Tibial nerve (tissue), 4 donors: ENCODE measurements at places on chromosomes 1 and 21. TPM values are rescaled to one million over a fixed set of nuclear protein-coding genes. Genes with fewer than 3 reads are reported as not detected.

DNA sequence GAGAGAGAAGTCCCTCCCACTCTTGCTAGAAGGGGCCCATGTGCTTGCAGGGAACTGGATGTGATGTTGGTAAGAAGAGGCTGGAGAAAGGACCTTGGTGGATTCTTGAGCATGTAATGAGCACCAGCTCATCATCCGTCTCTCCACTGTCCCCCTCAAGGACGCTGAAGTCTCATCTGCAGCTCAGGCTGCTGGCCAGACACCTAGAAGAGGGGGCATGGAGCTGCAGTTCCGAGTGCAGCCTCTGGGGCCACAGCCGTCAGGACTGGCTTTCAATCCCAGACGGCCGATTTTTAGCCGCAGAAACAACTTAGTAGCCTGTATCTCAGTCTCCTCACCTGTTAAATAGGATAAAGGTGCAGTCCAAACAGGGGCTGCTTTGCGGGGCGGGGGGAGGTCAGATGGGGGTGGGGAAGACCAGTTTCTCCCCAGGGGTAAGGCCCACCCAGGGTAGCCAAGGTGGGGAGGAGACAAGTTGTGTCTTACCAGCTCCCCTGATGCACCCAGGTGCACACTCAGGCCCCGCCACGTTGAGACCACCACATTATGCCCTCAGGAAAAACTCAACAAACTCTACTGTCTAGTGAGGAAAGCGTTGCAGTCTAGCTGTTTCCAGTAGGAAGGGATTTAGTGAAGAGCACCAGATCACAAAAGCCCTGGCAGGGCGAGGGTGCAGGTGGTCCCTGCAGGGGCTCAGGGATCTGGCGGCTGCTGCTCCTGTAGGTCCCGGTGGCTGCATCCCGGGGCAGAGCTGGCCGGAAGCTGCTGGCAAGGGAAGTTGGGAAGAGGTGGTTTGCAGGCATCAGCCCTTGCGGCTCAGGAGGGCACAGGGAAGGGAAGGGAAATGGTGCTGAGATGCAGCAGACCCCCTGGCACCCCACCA lies 29.5 kb downstream of the LDLRAP1 start:
- no peak for DNase-seq

DNA sequence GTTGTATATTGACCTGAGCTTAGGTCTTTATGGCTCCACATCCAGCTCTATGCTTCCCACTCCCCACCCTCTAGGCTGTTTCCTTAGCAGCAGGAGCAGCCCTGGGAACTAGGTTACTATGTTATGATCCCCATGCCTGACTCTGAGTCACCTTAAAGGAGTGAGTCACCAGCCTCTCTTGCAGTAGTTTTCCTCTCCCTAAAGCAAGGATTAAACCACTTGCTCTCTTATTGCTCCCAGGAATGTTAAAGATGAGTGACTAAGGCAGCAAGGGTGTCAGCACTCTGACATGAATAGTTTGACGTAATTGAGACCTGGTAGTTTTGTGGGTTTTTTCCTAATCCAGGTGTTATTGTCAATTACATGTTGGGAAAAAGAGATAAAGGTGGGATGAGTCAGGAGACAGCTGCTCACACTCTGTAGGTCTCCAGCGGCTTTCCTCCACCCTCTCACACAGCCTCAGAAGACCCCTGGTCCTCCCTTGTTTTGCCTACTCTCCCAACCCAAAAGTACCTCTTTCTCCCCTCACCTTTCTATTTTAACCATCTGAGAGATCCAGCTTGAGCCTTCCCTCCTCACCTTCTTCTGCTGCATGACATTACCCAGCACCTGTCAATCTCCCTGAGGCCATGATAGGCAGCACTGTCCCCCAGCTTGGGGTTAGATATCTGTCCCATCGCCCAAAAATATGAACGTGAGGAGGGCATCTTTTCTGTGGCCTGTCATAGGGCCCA lies 369.1 kb upstream of the VAMP3 start:
- no peak for DNase-seq

DNA sequence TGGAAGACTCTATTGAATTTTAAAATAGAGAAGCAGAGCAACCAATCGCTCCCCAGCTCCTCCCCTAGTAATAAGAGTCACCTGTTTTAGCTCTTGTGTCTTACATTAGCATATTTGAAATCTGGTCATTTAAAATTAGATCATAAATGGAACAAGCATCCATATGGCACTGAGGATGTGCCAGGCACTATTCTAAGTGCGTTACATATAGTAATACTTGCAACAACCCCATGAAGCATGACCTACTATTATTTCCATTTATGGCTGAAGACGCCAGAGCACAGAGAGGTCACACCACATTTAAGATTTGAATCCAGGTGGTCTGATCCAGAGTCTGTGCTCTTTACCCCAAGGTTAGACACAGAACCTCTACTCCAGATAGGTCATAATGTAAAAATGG lies 82.0 kb upstream of the HIVEP3 start:
- DNase-seq = no peak

DNA sequence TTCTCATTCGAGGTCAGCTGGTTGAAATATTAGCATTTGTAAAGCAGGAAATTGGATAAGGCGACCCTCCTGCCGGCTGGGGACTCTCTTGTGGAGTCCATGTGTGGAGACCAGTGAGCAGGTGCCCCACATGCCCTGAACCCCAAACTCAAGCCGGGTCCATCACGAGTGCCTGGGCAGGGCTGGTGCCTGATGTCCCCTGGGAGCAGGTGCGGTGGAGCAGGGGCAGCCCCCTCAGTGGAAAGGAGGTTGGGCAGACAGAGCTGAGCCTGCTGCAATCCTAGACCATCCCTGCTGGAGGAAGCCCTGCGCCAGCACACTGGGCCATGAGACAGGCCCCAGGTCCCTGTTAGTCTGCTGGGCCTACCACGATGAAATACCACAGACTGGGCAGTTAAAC lies 395.6 kb downstream of the NPHP4 start:
- DNase-seq = no peak

DNA sequence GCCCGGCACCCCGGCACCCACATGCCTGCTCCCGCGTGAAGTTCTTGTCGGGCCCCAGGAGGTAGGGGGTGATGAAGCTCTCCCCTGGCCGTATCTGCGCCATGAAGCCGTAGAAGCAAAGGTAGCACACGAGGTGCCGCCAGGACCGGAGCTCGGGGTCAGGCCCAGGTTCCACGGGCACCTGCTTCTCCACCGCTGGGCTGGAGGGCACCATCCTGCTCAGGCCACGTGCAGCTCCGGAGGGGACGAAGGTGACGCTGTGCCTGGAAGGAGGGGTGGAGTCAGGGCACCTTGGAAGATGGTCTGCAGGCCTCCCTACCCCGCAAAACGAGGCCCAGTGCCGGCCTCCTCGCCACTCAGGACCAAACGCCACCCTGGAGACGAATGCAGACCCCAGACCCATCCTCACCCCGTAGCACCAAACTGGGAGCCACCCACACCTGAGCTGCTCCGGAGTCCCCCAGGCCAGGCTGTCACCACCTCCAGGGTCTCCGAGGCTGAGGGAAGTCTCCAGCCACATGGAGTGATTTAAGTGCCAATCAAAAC lies 4.4 kb downstream of the SLC19A1 start:
- DNase-seq = no peak

DNA sequence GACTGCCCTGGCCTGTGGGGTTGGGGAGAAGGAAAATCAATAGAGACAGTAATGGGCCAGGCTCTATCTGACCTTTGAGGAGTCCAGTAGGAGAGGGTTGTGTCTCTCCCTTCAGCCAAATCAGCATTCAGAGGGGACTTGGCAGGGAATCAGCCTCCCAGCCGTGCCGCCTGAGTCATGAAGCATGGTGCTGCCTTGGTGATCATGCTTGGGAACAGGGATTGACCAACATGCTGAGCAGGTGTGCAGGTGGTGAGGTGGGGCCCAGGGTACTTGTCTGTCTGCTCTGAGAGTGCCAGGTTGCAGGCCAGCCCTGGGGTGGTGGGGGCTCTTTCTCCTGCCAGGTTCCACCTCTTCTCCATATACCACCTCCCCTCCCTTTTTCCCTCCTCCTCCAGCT lies 58.9 kb upstream of the TLR5 start:
- DNase-seq = no peak

DNA sequence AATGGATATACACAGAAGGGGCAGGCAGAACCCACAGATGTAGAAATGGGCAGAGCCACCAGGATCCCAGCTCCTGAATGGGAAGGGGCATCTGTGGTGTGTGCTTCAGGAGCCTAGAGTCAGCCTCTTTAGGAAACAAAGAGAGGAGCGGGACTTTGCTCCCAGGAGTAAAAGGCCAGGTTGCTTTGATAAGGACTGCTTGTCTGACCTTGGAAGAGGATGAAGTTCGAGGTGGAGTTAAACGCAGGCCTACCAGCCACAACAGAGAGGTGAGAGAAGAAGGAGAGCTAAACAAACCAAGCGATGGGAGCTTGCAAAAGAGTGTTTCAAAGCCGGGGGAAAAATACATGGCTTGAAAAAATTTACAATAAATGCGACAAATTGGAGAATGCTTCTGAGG lies 49.9 kb upstream of the TMPRSS2 start:
- no peak for DNase-seq

DNA sequence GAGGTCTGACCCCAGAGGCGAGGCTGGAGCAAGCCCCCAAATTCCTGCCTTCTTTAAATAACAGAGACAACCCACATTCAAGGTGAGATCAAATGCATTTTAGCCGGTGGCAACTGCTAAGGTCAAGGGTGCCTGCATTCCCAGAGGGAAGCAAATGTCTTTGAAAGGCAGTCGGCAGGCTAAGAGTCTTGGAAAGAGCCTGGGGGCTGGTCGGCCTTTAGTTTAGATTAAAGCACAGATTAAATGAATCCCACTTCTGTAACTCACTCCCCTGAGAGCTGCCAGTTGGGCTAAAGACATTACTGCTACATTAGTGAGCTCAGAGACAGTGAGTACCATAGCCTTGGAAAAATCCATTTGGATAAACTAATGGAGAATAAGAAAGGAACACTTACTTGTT lies 59.2 kb downstream of the HTR6 start:
- DNase-seq = no peak

DNA sequence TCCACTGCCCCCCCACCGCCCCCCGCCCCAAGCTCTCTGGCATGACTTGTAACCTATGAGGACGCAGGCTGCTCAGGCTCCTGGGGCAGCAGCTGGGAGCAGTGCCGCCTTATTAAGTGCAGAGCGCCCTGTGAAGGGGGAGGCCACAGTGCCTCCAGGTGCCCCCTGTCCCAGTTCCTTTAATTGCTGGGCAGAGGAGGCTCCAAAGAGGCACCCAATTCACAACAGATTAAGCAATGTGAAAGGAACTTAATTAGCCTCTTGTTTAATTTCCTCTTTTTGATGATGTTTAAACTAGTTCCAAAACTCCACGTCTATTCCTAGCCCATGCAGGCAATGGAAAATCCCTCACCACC lies 3.0 kb downstream of the RXFP4 start:
- no peak for DNase-seq

DNA sequence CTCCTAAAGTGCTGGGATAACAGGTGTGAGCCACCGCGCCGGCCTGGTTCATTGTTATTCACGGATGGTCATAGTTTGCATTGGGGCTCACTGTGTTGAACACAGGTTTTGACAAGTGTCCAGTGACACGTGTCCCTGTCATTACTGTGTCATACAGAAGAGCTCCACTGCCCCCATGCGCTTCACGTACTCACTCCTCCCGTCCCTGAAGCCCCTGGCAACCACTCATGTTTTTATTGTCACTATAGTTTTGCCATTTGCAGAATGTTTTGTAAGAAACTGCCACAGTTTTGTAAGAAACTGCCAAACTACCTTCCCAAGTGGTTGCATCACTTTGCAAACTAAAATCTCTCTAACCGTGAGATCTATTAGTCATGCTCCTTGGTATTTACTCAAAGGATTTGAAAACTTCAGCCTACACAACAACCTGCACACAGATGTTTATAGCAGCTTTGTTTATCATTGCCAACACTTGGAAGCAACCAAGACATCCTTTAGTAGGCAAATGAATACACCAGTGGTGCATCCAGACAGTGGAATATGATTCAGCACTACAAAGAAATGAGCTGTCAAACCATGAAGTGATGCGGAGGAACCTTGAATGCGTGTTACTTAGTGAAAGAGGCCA lies 163.2 kb upstream of the COL6A1 start:
- DNase-seq = no peak

- DNase-seq = no peak
Observed at GRCh38 chr1:242002510-242002909, 3.6 kb upstream of the MAP1LC3C start.

KLF17 gene
- total RNA-seq = not detected

CYYR1 gene
- total RNA-seq = 13.3 TPM

ETV3L gene
- total RNA-seq = not detected

MAEL gene
- total RNA-seq = 0.63 TPM

LIN28A gene
- not detected for total RNA-seq

NIBAN1 gene
- total RNA-seq = 26.4 TPM
